ENCODE measurements at places on chromosomes 6 and 20.

DNA sequence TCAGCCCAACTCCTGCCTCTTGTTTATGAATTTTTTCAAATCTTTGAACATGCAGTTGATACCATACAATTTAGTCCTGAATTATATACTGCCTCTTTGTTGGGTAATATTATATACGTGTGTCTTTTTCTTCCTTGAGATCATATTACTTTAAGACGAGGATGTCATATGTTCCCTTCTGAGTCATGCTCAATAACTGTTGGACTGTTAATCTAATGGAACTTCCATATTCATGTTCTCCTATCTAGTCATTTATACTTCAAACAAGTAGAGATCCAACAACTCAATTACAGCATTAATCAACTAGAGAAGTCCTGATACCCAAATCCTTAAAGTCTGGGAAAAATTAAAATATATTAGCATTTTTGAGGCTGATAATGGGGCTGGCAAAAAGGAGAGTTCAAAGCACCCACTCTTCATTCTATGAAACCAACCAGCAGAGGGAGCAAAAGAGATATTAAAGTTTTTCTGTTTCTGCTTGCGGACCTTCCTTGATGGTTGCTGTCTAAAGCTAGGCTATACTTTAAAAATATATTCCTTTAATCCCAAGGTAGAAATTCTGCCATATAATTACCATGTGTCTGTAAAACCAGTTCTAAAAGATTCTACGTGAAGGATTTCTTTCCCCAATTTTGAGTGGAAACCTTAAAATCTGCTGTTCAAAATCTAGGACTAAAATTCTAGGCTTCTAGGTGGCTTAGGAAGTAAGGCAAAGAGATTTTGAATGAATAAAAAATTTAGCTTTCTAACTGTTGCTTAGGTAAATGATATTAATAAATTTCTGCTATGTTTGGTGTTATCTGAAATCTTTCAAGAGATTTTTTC lies 498.9 kb downstream of the BCKDHB start:
- DNase-seq, result peak; percentile 10

GRCh38 chr20:49381558-49382493 lies 100.6 kb downstream of the KCNB1 start:
- DNase-seq, result peak; percentile 83

GRCh38 chr20:6008254-6008653 lies 45.6 kb downstream of the LRRN4 start:
- peak; percentile 18 for DNase-seq

DNA sequence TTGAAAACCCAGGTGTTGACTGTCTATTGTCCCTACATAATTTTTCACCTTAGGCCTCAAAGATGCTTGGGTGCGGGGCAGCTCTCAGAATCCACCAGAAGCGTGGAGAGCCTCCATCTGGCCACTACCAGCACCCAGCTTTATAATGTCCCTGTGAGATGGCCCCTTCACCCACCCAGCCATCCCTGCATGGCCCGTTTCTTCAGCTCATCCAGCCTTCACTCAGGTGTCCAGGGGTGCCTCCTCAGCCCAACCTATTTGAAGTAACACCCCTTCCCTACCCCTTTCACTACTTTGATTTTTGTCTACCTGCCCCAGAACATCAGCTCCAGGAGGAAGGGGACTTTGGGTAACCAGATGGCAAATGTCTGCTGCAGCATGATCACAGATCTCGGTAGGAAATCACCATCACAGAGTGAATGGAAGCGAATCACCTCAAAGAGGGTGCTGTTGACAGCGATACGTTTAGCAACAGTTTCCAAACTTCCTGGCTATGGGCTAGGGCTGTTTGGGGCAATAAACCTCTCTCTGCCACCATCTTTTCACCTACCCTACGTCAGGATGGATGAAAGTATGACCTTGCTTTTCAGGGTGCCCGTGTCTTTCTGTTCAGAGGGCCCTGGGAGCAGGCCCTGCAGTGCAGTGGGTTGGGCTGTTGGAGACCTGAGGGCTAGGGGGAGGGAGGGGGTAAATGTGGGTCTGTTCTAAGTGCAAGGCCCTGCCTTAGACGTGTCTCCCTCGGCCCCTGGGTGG lies 1.2 kb upstream of the SLC17A9 start:
- DNase-seq, result no peak

GRCh38 chr6:80939898-80940297 lies 812.6 kb downstream of the TENT5A start:
- DNase-seq, result no peak

DNA sequence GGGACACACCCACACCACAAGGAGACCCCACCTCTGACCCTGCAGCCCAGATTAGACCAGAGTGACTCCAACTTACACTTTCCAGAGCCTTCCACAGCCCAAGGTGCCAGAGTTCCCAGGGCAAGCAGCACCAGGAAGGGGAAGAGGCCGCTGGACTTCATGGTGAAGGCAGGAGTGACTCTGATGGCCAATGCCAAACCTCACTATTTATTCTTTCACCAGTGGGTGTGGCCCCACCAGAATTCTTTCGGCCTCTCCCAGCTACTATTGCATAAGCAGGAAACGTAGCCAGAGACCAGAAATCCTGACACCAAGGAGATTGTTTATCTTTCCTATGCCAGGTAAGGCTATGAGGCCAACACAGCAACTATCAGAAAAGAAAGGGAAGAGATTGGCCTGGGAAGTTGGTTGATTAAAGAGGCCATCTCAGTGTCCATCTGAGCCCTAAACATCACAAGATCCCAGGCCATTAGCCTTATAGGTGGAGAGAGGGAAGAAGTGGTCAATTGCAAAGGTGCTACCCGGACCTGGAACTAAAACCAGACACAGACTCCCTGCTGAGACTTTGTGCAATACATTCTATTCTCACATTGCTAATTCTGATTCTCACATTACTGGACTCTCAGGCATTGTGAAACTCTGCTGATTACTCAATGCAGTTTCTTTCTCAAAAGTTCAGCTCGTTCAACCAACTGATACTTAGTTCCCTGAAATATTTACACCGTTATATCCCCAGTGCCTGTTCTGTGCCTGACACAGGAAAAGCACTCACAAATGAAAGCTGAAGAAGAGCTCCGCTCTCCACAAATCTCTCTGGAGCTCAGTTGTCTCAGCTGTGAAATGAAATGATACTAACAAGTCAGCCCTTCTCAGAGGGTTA lies at the start of gene SLPI:
Gene SLPI (minus strand): TSS at position 182 of the 880 bp plus-strand sequence. CDS start 21 bp downstream, at position 161.
- DNase-seq, result no peak
